ENCODE measurements at places on chromosomes 12 and 14. TPM values are rescaled to one million over a fixed set of nuclear protein-coding genes. Genes with fewer than 3 reads are reported as not detected.

The CISTR gene
- not detected for total RNA-seq

The GZMB gene
- not detected for total RNA-seq

The HEBP1 gene
- 109 TPM for total RNA-seq

The VEZT gene
- 132 TPM for total RNA-seq

The ALG10B gene
- total RNA-seq: 10.8 TPM

The HIGD1C gene
- not detected for total RNA-seq

The TESPA1 gene
- not detected for total RNA-seq

DNA sequence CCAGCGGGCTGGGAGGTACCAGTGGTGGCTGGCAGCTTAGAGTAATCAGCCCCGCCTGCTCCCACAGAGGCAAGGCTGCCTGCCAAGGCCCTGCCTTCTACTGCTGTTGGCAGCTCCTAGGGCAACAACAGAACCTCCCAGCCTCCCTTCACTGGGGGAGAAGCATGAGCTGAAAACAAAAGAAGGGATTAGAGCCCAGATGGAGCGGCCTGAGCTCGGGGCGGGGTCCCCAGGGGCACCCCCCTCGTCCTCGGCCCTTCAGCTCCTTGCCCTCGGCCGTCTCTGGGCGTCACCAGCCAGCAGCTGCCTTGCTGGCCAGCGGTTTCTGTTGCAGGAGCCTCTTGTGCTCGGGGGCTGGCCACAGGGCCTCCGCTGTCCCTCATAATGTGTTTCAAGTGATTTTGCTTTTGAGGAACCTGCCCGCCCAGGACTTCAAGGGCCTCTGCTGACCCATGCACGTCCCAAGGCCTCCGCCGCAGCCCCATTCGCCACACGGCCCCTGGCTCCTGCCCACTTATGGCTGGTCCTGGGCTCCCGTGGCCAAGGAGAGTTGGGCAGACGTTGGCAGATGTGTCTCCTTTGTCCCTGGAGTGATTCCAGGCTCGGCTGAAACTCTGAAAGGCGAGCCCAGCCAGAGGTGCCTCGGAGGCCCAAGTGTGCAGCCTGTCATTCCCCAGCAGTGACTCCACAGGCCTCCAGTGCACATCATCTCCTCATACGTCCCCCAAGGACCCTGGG, 49.7 kb downstream of the PSMA6 start:
- DNase-seq: no peak

DNA sequence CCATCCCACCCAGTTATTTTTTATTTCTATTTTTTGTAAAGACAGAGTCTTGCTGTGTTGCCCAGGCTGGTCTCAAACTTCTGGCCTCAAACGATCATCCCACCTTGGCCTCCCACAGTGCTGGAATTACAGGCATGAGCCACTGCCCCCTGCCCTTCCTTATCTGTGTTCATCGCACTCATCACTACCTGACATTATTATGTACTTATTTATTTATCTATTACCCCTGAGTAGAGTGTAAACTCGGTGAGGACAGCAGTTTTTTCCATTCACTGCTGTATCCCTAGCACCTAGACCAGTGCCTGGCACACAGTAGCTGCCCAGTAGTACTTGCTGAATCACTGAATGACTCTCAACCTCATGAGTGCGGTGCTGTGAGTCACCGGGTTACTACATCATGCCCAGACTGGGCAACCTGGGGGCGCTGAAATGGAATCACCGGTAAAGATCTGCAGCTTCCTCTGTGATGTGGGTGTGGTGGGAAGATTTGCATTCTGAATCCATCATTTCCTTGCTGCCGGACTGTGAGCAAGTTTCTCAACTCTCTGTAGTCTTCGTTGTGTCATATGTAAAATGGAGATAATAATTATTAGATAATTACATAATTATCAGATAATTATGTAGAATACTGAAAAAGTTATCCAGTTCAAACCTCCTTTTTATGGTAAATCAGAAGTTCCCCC, 81.9 kb upstream of the USP44 start:
- DNase-seq: no peak

GRCh38 chr14:68599896-68600610, 192.8 kb downstream of the ZFP36L1 start:
- no peak for DNase-seq

DNA sequence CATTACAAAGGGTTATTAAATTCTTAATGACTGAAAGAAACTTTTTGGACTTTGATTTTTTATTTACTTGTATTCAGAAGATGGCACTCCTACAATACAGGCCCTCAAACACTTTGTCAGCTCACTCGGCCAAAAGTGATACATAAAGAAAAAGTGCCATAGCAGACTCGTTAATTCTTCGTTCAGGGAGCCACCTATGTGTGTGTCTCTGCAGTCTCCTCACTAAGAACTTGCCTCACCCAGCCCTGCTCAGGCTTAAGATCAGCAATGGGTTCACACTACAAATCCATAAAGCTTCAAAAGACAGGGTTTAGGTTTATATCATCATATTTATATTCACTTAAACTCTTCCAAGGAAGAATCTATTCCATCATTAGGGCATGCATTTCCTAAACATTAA, 11.5 kb downstream of the DCP1B start:
- no peak for DNase-seq

DNA sequence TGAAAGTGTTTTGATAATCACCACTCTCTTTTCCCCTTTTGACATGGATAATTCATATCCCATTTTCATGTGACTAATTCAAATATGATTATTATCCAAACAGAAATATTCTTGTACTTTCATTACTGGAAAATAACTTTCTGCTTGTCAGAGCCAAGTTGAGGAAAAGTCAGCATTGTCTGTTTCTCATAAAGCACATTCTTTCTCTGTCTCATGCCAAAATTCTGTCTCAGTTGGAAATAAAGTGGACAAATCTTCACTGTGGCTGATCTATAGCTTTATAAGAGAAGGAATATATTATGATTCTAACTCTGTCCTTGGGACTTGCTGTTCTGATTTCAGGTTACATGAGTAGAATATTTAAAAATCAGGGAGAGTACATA, 22.7 kb upstream of the PRICKLE1 start:
- no peak for DNase-seq

DNA sequence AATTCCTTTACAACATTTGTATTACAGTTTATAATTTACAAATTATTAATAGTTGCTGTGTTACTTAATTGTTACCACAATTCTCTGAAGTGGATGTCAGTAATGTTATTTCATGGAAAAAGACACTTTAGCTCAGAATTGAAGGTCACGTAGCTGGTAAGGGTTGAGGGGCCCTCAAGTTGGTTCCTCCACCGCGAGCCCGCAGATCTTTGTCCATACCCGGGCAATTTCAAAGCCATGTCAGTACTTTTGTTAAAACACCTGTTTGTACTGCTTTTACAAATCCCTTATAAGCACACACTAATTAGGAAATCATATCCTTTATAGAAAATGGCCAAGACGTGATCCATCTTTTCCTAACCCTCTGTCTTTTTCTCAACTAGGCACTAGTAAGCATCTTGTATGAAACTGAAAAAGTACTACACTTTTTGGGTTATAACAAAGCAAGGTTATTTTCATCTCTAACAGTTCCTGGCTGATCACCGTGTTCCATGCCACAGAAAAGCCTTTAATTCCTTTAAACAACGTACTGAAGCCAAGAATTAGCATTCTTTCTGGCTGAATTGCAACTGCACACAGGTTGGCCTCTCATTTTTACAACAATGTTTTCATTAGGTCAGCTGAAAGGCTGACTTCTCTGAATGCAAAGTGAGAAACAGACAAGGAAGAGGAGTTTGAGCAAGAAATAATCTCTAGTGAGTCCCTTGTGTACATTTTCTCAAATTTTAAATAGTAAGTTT, 76.1 kb downstream of the CNTN1 start:
- DNase-seq: no peak

- no peak for DNase-seq
These were observed 76.4 kb upstream of the BCAT1 start for GRCh38 chr12:25025260-25025659.

GRCh38 chr12:66514581-66514980, 164.3 kb downstream of the GRIP1 start:
- no peak for DNase-seq

DNA sequence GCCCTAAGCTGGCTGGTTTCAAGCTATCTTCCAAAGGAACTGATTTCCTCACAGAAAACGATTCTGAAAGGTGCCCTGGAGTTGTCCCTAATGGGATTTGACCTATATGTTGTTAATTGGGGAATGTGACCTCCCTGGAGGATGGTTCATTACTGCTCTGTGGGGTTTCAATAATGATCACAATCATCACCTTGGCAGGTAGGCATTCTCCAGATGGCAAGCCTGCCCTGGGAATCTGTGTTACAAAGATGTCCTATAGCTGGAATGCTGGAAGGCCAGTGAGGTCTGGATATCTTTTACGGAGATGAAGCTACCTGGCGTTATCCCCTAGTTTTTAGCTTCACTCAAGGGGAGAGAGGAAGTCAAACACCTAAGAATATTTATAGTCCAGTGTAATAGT, 167.6 kb downstream of the TTC8 start:
- no peak for DNase-seq

DNA sequence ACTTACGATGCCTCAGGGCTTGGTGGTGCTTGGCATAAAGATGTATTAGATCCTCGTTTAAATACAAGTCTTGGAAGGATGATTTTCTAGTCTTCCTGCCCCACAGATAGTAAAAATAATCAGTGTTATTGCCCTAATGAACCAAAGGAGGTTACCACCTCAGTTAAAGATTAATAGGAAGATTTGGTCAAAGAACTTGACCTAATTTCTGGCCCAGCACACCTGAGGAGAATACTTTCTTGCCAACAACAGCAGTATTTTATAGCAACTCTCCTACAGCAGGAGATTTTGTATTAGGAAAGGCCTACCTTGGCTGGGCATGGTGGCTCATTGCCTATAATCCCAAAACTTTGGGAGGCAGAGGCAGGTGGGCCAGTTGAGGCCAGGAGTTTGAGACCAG, 31.6 kb downstream of the CSRP2 start:
- no peak for DNase-seq

DNA sequence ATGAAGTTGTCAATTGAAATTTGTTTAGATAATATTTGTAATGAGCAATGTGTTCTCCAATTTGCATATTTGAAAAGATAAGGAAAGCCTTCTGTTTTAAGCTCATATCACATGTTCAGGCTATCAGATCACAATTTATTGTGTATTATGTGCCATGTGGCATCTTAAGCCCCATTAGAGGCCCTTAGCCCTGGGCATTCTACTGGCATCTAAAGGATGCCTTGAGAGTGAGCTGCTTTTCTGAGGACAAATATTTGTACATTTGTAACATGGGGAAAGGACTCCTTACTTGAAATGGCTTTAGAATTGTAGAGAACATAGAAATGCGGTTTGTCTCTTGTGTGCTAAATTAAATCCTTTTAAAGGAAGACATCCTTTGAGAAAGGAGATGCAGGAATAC, 62.2 kb downstream of the RMST start:
- no peak for DNase-seq

GRCh38 chr14:56687123-56687522, 107.5 kb downstream of the TMEM260 start:
- no peak for DNase-seq

DNA sequence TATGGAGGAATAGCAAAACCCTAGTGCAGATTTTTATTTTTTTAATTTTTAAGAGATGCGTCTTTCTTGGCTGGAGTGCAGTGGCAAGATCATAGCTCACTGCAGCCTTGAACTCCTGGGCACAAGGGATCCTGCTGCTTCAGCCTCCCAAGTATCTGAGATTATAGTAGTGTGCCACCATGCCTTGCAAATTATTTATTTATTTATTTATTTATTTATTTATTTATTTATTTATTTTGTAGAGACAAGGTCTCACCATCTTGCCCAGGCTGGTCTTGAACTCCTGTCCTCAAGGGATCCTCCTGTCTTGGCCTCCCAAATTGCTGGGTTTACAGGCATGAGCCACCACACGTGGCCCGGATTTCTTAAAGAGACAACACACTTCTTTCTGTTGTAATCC, 1158.8 kb downstream of the AACS start:
- DNase-seq: no peak

- no peak for DNase-seq
These were observed 326.0 kb downstream of the PRKD1 start for GRCh38 chr14:29601616-29602015.

DNA sequence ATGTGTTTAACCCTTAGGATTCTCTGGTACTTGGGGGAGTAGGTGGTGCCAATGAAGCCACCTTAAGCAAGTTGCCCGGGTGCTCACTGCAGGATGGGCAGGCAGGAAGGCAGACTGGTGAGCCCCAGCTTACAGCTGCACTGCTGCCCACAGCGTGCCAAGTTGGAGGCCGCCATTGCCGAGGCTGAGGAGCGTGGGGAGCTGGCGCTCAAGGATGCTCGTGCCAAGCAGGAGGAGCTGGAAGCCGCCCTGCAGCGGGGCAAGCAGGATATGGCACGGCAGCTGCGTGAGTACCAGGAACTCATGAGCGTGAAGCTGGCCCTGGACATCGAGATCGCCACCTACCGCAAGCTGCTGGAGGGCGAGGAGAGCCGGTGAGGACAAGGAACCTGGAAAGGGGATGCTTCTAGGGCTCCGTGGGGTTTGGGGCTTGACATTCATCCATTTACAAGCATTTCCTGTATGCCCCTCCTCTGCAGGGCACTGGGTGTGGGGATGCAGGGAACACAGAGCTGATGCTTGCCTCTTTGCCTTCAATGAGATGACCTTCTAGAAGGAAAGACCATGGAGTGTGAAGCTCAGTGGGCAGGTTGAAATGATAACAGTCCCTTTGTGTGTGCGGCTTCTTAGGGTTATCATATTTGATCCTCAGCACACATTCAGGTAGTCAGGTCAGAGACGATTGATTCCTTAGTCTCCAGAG, 12.4 kb downstream of the KRT7 start:
- DNase-seq: no peak
